Effector CD4-positive, alpha-beta T cell (primary cell): ENCODE measurements at places on chromosomes 11 and 22.

DNA sequence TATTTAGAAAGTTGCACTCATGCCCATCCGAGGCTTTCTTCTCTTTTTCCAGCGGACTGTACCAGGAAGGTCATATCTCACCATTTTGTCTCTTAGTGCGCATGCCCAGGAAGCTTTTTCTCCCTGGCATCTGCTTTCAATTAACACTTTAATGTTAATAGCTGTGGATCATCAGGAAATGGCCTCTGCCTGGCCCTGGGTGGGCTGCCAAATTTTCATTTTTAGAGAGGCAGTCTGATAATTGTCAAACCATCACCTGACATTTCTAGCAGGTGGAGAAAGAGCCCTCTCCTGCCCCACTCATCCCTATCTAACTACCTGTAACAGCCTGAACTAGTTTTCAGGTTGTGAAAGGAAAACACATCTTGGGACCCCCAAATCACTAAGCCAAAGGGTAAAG lies 257.4 kb upstream of the LRRC4C start:
- DNase-seq, result no peak

DNA sequence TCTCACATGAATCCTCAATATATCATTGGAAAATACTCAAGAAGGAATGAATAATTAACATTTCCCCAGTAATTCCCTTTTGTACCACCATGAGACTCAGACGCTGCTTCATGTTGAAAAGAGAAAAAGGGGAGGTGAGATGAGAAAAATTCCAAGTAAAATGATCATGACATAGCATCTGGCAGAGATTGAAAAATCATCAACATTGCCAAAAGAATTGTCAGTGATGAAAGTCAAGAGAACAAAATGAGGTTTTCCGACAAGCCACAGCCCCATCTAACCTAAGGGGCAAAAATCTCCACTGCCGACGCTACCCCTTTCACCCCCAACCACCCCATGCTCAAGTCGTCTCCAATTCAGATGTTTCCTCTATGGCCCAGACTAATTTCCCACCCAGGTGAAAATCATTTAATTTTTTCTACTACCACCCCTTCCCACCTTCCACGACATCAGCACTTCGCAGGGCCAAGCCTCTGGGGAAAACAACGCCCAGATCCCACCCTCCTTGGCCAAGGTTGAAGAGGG lies 1.2 kb downstream of the RAB6A start:
- no peak for DNase-seq

GRCh38 chr11:94154095-94154856 lies 25.6 kb downstream of the PANX1 start:
- no peak for DNase-seq

DNA sequence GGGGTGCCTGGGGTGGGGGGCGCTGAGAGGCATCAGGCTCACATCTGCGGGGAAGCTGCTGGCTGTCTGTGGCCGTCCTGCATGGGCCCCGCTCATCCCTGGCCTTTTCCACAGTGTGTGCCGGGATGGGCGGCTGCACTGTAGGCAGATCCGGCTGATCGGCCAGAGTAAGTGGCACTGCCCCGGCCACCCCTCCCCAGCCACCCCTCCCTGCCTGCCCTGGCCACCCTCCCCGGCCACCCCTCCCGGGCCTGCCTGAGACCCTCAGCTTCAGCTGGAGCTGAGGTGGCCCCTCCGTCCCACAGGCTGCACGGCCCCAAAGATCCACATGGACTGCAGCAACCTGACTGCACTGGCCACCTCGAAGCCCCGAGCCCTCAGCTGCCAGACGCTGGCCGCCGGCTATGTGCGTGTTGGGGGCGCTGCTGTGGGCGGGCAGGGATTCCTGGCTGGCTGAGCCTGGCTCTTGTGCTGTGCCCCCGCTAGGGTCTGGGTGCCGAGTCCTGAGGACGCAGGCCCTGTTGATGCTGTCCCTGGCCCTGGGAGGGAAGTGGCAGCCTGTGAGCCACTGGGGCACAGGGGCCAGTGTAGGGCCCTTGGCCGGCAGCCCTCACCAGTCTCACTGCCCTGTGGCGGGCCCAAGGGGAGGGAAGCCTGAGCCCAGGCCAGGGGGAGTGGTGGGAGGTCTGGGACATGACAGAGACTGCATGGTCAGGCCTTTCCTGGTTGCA lies 10.9 kb downstream of the MUC2 start:
- DNase-seq, result no peak

GRCh38 chr11:8013833-8014232 lies 26.7 kb downstream of the EIF3F start:
- DNase-seq, result no peak

GRCh38 chr11:23206741-23207336 lies 346.6 kb upstream of the CCDC179 start:
- no peak for DNase-seq

DNA sequence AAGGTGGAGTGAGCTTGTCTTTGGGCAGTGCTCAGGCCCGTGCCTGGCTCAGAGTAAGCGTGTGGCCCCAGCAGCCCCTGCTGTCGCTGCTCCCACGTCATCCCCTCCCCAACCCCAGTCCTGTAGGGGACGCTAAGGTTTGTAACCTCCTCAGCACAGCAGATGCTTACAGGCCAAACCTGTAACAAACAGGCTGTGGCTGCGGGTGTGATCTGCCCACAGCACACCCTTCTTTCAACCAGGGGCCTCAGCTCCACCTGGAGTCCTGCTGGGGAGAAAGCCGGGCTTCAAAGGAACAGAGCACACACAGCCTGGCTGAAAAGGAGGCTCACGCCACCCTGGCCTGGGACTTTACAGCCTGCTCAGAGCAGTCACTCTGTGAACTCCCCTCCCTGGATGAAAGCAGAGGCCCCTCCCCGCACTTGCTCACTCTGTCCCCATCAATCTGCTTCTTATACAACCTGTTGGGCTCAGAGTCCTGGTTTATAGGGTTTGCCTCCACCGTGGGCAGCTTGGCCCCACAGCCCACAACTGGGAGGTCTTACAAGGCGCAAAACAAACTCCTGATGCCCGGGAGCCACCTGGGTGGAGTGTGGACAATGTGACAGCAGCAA lies 54.3 kb downstream of the SCUBE1 start:
- no peak for DNase-seq

DNA sequence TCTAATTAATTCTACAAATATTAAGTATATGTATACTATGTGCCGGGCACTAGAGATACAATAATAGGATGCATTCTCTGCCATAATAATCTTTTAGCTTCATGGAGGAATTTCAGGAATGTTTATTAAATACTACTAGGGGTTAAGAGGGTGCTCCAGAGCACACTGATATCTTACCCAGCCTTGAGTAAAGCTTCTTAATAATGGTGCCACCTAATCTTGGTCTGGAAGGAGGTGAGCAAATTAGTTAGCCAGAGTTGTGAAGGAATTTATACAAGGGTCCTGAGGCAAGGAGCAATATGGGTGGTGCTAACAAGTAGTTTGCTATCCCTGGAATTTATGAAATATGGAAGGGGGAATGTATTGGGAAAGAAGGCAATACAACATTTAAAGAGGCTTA lies 21.7 kb downstream of the ELP4 start:
- no peak for DNase-seq

GRCh38 chr22:30538280-30538679 lies 8.3 kb downstream of the SEC14L6 start:
- DNase-seq, result no peak

DNA sequence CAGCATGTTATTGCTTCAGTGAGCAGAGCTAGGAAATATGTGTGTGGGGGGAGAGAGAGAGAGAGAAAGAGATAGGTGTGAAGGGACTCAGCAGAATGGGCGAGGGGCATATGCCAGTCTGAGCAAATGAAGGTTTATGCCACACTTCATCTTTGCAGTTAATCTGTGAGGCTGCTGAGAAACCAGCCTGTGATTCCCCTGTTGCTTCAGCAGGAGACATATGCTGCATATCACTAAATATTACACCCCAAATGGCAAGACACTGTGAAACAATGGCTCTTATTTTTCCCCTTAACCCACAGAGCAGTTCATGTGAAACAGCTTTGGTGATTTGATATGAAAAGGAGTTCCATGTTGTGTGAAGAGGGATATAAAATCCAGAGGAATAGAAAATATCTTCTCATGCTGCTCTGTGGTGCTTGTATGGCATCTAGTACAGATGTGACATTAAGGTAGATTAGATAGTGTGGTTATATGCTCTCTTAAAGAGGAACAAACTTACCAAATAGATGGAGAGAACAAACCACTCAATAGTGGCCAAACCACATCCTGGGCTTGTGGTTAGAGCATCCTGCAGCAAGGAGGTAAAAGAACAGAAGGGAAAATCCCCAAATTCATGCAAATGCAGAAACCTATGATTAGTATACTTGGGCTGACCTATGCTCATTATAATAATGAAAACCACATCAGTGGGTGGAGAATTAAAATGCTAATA lies 864.2 kb downstream of the FAM181B start:
- peak; percentile 76 for DNase-seq

DNA sequence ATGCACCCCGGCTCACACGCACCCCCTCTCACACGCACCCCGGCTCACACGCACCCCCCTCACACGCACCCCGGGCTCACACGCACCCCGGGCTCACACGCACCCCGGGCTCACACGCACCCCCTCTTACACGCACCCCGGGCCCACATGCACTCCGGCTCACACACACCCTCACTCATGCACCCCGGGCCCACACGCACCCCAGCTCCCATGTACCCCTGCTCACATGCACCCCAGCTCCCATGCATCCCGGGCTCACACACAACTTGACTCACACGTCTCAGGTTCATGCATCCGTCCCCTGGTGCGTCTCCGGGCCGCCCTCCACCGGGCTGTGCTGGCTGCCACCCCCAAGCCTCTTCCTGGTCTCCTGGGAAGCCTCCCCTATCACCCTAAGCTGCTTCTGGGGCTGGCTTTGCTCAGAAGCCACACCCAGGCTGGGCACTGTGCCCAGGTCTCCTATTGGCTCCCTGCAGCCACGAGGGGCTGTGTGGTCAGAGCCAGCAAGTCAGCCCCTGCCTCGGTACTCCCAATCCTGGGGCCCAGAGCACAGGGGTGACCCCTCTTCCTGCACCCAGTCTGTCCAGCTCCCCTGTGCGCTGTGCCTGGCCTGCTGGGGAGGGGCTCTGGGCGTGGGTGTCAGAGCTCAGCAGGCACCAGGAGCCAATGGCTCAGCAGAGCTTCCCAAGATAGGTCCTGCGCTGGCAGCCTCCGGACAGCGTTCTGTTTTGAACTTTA lies 16.9 kb downstream of the TSPAN4 start:
- no peak for DNase-seq

DNA sequence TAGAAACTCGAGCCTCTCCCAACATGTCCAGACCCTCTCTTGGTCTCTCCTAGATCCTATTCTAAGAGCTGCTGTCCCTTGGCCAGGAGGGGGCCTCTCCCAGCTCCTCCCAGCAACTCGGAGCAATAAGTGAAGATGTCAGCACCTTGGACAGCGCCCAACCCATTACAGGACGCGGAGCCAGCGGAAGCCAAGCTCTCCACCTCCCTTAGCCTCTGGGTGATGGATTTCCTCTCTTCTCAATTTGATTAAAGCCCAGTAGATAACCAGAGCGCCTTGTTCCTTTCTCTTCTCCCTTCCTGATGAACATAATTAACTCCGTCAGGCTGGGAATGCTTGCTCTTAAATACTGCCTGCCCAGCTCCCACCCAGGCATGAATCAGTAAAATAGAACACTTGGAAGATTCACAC lies 26.2 kb upstream of the TPBGL start:
- peak; percentile 69 for DNase-seq

- no peak for DNase-seq
Measured at GRCh38 chr11:75602951-75603350, 40.9 kb downstream of the SERPINH1 start.

DNA sequence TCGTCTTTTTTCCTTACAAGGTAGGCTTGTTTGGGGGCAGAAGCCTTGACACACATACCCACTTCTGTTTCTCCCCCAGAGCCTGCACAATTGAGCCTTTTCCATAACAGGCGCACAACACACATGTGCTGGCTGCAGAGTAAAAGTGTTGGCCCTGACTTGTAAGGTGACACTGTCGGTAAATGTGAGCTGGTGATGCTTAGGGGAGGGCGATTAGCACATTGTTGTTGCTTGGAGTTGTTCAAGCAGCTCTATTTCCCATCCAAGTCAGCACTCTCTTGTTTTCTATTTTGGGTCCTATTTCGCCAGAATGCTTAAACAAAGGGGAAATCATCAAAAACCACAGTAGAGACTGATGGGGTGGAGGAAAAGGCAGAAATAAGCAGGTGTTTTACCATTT lies 51.9 kb upstream of the PTPRJ start:
- no peak for DNase-seq

DNA sequence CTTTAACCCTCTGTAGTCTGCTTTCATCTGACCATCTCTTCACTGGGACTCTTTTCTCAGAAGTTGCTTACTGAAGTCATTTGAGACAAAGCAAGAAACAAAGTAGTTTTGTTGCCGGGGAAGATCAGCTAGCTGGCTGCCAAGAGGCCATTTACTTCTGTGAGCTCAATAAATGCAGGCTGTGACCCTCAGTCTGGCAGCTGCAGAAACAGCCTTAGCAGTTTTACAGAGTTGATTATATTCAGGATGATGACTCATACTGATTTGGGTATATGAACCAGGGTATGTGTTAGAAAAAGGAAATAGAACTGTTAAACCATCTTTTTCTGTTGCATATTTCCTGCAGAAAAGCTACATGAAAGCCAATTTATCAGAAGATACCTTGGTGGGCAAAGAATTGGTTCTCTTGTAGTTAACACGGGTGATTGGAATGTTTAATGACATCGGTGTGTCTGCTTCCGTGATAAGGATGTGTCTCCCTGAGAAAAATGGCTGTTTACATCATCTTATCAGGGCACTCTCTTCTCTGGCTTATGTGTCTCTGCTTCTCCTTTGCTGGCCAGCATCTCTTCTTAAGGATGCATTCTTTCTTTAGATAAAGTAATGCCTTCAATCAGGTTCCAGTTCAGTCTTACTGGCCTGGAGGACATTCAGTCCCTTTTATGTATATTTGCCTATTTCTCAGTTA lies 18.5 kb downstream of the FIBIN start:
- no peak for DNase-seq

DNA sequence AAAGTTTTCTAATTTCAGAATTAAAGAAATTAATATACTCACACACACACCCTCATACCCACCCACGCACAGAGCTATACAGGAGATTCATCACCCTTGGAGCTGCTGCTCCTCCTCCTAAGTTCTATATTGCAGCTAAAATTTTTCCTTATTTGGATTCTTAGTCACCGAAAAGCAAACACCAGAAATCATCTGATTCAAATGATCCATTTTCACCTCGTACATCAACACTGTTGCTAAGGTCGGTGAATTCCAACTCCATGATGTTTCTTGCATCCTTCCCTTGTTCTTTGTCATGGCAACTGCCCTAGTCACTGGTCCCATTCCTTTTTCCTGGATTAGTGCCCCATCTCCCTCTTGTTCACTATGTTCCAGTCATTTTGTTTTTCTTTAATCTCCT lies 286.2 kb downstream of the GRM5 start:
- no peak for DNase-seq

- no peak for DNase-seq
Measured at GRCh38 chr11:27456140-27456794, 16.3 kb downstream of the LGR4 start.

GRCh38 chr11:88421530-88421929 lies 84.0 kb upstream of the CTSC start:
- no peak for DNase-seq
